ENCODE measurements at places on chromosomes 1 and 21.

- DNase-seq: no peak
Measured at GRCh38 chr1:219676012-219676765, 63.3 kb upstream of the ZC3H11B start.

DNA sequence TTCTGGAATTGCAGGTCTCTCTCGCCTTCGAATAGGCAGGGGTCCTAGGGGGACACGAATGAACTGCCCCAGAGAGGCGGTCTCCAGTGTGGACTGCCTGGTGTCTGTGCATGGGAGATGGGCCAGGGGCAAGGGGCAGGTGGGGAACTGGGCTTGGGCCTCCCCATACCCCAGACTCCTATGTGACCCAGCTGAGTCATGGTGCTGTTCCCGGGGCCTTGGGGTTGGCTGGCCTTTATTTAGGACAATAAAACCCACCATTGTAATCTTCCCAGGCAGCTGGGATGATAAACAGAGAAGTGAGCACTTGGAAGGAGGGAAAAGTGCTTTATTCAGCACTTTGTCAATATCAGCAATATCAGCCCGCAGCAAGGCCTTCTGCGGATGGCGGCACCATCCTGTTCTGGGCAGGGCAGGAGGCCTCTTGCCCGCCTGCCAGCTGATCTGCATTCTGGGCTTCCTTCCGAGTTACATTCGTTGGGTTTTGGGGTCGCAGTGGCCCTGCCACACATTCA, 209.0 kb upstream of the TMEM51 start:
- no peak for DNase-seq

GRCh38 chr21:46253610-46254124, 25.1 kb upstream of the LSS start:
- no peak for DNase-seq

DNA sequence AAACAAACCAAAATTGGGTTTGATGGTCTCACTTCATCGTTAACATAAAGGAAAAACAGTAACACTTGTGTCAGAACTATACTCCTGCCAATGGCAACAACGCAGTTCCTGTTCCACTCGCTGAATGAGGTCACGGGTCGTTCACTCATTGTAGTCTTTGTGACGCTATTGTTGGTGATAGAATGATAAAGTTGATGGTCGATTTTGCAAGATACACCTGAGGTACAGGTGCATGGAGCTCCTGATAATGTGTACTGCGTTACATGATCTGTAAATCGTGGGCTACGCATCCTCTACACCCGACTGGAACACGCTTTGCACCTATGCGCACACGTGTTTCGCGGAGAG, 391 bp upstream of the CENPS start:
- no peak for DNase-seq

- DNase-seq: no peak
Measured at GRCh38 chr1:118989006-118989815, 1.1 kb upstream of the TBX15 start.

DNA sequence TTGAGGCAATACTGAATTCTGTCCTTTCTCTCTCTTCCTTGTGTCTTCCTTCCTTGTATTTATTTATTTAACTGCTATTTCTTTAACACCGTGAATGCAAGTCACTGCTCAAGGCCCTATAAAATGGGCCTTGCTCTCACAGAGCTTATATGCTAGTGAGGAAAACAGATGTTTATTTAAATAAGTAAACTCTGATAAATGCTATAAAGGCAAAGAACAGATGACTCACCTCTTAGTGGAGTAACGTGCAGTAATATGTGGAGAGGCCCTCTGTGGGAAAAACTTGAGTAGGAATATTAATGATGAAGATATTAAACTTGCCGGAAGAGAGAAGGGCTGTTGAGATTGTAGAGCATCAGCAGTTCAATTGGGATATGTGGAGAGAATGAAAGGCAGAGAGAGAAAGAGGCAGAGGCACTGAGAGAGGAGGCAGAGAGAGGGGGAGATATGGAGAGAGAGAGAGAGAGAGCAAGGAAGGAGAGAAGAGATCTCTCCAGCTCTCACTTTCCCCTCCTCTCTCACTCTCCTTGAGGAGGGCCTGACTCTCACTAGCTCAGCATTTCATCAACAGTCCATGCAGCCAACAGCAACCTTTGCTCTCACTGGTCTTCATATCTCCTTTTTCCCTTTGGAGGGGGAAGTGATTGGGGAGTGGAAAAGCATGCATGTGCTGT, 322.2 kb downstream of the LMX1A start:
- DNase-seq: no peak
